Stimulated activated CD4-positive, alpha-beta T cell treated with anti-CD3 and anti-CD28 coated beads, Interleukin-12 subunit alpha, Interleukin-12 subunit beta, amount 100 ng/mL, for 24 hours (primary cell): ENCODE measurements at places on chromosomes 7 and 10.

DNA sequence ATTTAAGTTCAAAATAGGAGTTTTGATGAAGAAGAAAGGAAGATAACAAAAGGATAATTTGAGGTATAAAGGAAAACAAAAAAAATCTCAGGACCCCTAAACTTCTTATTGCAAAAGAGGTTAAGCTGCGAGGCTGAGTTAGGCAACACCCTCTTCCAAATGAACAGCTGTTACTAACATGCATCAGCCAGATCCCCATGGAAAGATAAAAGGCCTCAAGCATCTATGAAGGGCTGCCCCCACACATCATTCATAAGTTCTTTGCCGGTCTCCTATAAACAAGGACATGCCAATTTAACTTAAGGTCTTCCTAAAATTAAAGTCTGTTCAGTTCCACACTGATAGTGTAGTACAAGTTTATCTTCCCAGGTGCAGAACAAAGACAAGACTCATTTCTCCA, 75.8 kb upstream of the IMMP2L start:
- no peak for DNase-seq

GRCh38 chr10:109259293-109259692, 664.0 kb downstream of the XPNPEP1 start:
- DNase-seq: no peak

DNA sequence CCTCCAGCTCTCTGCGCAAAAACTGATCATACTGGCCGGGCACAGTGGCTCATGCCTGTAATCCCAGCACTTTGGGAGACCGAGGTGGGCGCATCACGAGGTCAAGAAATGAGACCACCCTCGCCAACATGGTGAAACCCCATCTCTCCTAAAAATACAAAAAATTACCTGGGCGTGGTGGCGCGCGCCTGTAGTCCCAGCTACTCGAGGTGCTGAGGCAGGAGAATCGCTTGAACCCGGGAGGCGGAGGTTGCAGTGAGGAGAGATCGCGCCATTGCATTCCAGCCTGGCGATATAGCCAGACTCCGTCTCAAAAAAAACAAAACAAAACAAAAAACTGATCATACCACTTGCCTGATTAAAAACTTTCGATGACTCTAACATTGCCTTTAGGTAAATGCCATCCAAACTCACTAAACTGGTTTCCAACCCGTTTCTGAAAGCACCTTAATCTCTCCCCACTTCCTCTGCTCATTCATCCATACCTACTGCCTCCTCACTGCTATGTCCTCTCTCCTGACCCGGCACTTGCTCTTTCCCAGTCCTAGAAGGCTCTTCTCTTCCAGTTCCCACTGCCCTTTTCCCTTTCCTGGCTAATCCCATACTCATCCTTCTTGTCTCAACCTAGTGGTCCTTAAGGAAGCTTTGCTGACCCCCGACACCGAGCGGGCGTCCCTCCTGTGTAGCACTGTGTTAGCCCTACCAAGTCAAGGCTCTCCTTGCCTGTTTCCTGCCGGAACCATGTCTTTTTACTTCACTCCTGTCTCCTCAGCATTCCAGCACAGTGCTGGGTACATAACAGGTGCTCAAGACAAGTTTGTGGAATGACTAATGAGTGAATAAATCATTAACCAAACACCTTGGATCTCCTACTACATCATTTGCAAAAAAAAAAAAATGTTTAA, 686 bp upstream of the MIOS start:
- no peak for DNase-seq

DNA sequence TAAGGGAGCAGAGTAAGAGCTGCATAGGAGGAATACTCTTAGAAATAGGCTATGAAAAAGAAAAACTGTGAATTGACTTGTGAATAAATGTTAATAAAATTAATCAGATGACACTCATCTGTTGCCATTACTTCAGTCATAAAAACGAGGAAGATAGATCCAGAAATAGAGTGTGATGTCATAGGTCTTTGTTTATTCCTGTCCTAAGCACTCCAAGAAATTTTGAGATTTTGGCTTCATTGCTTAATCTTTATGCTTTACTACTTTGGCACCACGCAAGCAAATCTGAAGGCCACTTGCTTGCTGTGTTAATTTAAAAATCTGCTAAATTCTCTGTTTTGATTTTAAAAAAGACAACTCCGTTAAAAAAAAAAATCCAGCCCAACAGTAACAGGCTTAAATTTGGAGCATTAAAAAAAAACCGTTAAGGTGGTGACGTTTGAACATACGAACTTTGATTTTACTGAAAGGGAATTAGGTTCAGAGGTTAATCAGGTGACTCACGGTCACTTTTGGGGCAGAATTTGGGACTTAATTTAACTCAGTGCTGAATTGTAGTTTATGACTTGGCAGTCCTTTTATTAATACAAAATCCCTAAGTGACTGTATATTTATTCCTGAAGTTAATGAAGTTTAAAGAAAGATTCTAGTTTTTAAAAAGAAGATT, 3.4 kb downstream of the IFRD1 start:
- DNase-seq: no peak

GRCh38 chr7:43584195-43584586, 1.3 kb downstream of the STK17A start:
- DNase-seq: no peak

DNA sequence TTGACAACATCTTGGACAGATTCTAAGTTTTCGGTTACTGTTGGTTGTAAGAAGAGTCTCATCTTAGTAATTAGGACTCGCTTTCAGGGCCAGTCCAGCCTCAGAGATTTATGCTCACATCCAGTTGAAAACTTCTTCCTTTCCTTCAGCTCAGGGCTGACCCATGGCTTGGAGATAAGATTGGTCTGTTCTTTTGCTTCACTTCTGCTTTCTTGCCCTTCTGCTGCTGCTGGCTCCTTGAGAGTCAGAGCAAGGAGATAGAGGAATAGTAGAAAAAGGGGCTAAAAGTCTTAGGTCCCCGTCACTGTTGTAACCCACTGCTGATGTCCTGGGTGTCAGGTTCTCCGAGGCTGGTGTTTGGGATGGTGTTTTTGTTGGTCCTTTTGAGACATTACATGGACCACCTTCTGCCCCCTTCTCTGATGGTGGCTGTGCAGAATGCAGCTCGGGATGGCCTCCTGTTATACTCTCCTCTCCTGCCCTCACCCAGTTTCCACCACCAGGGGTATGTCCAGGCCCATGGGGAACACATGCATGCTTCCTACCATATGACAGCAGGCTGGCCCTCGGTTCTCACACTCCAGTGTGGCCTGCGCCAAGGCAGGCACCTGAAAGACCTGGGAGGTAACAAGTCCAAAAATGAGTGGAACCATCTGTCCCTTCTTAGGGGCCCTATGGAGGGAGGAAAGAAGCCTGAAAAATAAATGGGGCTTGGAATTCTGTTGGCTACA, 67.8 kb upstream of the PCBD1 start:
- no peak for DNase-seq

DNA sequence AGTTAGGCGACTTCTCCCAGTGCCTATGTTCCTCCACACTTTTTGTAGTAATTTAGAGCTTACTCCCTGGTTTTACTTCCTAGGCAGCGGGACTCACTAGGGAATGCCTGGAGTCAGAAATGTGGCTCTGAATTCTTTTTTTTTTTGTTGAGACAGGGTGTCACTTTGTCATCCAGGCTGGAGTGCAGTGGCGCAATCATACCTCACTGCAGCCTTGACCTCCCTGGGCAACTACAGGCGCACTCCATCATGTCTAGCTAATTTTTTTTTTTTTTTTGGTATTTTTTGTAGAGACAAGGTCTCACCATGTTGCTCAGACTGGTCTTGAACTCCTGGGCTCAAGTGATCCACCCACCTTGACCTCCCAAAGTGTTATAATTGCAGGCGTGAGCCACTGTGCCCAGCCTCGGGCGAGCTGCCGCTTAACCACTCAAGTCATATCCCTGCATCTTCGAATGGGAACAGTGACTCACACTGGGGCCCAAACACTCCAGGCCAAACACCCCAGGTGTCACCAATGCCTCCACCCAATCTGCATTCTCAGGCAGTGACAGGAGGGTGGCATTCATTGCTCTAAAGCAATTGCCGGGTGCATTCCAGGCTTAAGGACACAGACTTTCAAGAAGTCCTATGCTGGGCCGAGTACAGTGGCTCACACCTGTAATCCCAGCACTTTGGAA, 19.6 kb downstream of the RGS10 start:
- no peak for DNase-seq

DNA sequence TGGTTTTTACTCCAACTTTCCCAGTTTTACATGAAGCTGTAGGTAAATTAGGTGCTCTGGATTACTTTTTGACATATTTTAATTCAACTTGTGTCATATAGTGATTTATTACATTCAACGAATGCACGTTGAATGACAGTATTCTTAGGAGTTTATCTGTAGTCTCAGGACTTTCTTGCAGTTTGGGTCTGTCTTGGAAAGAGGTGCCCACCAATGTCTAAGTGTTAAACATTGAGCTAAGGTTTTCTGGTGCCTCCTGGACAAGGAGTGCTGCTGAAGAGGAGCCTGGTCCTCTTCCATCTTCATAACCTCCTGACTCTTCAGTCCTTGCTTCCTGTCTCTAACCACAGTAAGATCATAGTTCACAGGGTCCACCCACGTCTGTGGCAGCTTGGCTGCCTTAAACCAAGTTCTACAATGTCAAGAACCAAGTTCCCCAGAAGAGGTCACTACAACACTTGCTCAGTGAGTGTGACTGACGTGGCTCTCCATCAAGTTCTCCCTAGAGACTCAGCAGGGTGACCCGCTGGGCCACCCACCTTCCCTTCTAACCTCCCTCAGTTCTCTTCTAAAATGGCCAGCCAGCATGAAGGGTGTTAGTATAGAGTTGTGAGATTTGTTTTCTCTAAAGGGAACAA, 6.1 kb downstream of the NPY start:
- DNase-seq: peak; percentile 44
